ENCODE measurements at places on chromosomes 2 and 18. TPM values are rescaled to one million over a fixed set of nuclear protein-coding genes. Genes with fewer than 3 reads are reported as not detected.
A peak's percentile ranks its signal among the peaks of the same experiment; 100 is the strongest.

DNA sequence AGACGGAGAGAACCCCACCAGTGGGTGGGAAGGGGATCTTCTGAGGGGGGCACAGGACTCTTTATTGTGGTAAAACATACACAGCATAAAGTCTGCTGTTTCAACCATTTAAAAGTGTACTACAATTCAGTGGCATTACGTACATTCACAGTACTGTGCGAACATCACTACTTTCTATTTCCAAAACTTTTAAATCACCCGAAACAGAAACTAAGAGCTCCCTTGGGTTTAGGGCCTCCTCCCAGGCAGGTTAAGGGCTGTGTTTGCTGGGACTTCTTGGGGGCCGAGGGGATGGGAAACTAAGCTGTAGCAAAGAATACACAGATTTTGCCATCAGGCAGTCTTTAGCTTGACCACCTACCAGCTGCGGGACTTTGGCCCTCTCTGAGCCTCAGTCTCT lies 242.0 kb downstream of the HAUS1 start:
- no peak for DNase-seq

- DNase-seq: no peak
Observed at GRCh38 chr18:36543991-36544725, 246.6 kb downstream of the FHOD3 start.

- DNase-seq: no peak
Observed at GRCh38 chr18:53644799-53645471, 579.5 kb downstream of the MBD2 start.

DNA sequence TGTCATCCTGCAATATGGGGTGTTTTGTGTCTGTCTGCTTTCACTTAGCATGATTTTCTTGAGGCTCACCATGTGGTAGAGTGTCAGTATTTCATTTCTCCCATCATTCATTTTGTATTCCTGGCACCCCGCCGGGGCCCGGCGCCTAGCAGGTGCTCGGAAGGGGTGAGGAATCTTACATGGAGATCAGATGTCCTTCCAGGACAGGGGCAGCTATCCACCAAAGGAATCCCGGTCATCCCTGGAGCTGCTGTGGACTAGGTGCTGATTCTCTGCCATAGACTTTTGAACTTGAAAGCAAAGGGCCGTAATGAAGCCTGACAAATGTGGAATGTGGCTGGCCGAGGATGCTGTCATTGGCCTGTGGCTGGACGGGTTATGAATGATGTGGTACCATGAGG lies 2.4 kb downstream of the PRELID3A start:
- peak; percentile 93 for DNase-seq

GRCh38 chr18:3150274-3150673 lies 69.5 kb downstream of the MYOM1 start:
- DNase-seq: no peak

DNA sequence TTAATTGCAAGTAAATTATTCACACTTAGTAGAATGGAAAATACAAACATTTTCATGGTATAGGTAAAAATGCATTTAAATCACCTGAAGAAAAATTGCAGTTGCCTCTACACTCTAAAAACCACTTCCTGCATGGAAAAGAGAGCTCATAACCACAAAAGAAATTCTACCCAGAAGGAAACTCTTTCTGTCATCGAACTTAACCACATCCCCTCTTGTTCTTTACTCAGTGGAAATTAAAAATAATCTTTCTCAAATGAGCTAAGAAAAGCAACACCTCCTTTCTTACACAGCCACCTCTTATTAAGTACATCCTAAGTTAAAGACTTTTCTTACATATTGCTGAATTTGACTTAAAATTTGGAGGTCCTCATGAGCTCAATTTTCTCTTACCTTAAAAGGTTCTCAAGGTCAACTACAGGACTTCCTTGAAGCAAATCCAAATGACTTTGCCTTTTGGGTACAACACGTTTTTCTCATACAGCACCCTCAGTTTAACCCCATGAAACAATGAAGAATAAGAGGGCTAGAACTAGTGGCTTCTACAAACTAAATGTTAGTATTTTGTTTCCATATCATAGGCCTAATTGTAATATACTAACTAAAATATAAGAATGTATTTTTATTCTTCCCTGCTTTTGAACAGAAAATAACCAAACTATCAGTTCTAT lies 109.1 kb upstream of the CRIM1 start:
- peak; percentile 6 for DNase-seq

DNA sequence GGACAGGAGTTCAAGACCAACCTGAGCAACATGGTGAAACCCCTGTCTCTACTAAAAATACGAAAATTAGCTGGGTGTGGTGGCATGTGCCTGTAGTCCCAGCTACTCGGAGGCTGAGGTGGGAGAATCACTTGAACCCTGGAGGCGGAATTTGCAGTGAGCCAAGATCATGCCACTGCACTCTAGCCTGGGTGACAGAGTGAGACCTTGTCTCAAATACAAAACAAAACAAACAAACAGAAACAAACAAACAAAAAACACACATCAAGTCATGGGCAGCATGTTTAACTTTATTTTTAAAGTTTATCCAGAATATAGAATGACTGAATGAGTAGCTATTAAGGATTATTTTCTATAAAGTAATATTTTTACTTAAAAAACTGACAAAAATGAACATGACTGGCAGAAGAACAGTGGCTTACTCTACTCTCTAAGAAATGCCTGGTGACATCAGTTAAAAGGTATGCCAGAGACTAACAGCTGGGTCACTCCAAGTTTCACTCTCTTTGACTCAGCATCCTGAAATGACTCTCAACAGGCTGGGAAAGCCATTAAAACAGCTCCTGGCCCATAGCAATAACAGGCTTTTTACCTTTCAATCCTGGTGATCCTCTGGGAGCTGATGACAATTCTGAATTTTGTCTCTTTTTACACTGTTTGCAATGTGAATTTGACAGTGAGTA lies 281.6 kb upstream of the STON1 start:
- DNase-seq: peak; percentile 95

DNA sequence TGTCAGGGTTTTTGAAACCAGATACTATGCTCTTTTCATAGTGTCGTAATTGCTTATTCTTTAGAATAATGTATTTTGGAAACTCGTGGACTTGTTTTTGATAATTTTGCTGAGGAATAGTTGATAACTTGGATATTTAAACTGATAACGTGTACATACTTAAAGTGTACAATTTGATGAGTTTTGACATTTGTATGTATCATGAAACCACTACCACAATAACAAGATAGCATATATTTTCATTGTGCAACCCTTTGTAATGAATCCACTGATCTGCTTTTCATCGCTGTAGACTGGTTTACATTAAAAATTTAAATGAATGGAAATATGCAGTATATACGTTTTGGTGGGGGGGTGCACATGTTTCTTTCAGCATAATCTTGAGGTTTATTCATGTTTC lies 45.8 kb downstream of the AGFG1 start:
- no peak for DNase-seq

GRCh38 chr18:77996737-77997136 lies 747.1 kb downstream of the GALR1 start:
- DNase-seq: no peak

- DNase-seq: no peak
Observed at GRCh38 chr2:132564065-132564464, 105.9 kb downstream of the LYPD1 start.

DNA sequence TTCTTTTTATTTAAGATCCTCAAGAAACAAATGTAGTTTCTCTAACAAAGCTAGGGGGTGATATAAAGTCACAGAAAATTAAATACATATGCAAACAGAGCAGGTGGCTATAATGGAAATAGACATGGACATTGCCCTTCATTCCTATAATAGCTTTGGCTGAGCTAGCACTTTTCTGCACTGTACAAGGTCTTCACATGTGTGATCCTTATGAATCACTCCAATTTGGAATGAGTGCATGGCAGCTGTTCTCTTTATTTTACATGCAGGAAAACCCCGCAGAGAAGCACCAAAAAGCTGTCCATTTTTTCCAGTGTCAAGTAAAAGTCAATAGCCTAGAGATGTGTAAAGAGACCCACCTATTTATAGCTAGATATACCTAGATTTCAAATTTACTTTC lies 747.4 kb upstream of the SLC8A1 start:
- peak; percentile 43 for DNase-seq

- no peak for DNase-seq
Observed at GRCh38 chr2:179253226-179253625, 11.4 kb downstream of the SESTD1 start.

DNA sequence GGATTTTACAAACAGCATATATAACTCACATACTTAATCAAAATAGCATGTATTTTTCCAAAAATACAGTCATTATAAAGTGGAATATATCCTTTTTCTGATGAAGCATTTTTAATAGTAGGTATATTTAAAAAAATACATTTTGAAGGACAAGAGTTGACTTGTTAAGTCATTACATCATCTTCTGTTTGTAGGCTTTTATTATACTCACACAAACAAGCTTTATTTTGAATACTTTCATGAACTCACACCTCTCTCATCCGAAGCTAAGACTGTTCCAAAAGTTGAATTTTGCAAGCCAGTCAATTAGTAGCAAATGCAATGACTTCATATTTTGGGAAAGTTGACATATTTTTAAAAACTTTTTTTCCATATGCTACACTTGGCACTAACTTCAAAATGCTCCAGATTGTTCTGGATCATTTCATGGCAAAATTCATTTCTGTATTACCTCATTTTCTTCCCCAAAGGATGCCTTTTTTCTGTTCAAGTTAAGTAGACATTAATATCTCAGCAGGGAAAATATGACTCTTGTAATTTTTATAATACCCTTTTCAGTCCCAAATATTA lies 68.5 kb upstream of the WDR75 start:
- DNase-seq: no peak

DNA sequence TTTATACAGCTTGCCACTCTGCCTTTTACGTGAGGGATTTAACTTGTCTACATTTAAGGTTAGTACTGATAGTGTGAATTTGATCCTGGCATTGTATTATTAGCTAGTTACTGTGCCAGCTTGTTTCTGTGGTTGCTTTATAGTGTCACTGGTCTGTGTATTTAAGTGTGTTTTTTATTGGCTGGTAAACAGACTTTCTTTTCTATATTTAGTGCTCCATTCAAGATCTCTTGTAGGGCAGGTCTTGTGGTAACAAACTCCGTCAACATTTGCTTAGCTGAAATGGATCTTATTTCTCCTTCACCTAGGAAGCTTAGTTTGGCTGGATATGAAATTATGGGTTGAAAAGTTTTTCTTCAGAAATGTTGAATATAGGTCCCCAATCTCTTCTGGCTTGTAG lies 1971.0 kb upstream of the LRRTM1 start:
- peak; percentile 35 for DNase-seq

- no peak for DNase-seq
Observed at GRCh38 chr18:28786926-28787325, 610.0 kb upstream of the CDH2 start.

GRCh38 chr2:3242747-3243369 lies 134.8 kb downstream of the EIPR1 start:
- no peak for DNase-seq

GRCh38 chr2:234650911-234651310 lies 154.0 kb upstream of the ARL4C start:
- no peak for DNase-seq

- no peak for DNase-seq
Observed at GRCh38 chr2:216688731-216689340, 6.5 kb downstream of the IGFBP5 start.

GRCh38 chr18:50814395-50814794 lies 5.4 kb downstream of the MRO start:
- DNase-seq: no peak

- no peak for DNase-seq
Observed at GRCh38 chr2:75458201-75458600, 102.5 kb downstream of the EVA1A start.

- peak; percentile 41 for DNase-seq
Observed at GRCh38 chr2:23760736-23761135, 166.2 kb downstream of the ATAD2B start.

Gene CCDC74B
- total RNA-seq: 3.5 TPM

Gene LONRF2
- not detected for total RNA-seq

Gene KIF1A
- 0.05 TPM for total RNA-seq

Gene SLC19A3
- total RNA-seq: not detected

Gene PER2
- total RNA-seq: 3.1 TPM

Gene POU3F3
- total RNA-seq: not detected

Gene PROKR1
- not detected for total RNA-seq

Gene DHRS9
- total RNA-seq: not detected

Gene PRKD3
- 19.6 TPM for total RNA-seq

Gene PUS10
- total RNA-seq: 9.3 TPM

Gene ECEL1
- total RNA-seq: 0.10 TPM
